ENCODE measurements at places on chromosomes 12 and 14.

DNA sequence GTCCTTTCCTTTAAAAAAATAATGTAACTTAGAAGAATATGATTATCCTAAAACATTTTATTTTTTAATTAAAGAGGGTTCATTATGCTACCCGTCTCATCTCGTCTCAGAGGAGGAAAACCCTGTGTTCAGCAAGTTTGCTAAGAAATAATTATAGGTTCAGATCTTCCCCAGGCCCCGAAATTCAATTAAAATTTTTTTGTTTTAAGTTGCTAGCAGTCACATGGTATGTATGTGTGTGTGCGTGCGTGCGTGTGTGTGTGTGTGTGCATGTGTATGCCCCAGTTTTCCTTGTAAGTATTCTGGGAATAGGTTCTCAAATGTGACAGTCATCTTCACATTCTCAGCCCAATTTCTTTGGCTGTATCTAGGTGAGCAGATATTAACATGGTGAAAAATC, 86.6 kb upstream of the HOXC13 start:
- no peak for DNase-seq

- no peak for DNase-seq
Measured at GRCh38 chr14:99726538-99727095, 42.5 kb downstream of the CYP46A1 start.

- no peak for DNase-seq
Measured at GRCh38 chr12:32777159-32777558, 21.5 kb upstream of the YARS2 start.

- no peak for DNase-seq
Measured at GRCh38 chr14:68527329-68527851, 265.5 kb downstream of the ZFP36L1 start.

GRCh38 chr12:122980183-122981035, at the start of gene ARL6IP4:
Gene ARL6IP4, plus strand, starts transcription at chr12:122980681. Its CDS starts 459 bp downstream, at chr12:122981140.
- DNase-seq, result peak; percentile 79

DNA sequence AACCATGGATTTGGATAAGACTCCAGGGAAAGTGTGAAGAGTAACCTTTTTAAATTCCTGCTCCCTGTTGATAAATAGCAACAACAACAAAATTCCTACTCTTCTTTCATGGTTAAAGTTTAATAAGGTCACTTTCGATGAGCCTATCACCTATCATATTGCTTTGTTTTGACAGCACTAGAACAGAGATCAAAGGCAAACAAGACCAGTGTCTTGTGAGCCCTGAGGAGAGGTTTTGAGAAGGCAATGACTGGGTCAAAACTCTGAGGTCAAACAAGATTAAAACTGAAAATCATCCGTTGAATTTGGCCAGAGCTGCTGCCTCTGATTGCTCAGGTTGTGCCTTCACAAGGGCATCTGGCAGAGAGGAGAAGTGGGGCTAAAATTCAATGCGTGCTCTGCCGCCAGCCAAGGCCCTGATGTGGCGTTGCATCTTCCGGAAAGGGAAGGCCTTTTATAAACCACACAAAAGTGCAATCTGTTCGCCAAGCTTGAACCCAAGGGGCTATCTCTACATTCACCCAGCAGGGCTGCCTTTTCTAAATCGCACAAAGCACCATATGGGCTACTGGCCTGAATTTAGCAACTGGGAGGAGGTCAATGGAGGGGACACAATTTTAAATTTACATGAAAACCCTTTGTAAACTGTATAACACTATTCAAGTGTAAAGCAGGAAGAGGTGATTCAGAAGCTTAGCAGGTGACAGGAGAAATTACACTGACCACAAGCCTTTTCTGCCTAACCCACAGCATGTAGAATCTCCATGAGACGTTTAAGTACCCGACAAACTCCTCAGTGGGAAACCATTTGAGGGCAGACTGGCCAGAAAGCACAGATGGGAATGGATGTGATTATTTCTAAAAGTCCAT, 140.8 kb downstream of the DAD1 start:
- DNase-seq, result no peak

GRCh38 chr12:53223389-53224060, 8.5 kb downstream of the RARG start:
- no peak for DNase-seq

GRCh38 chr12:109573914-109574244, 285 bp downstream of the MVK start:
- no peak for DNase-seq

- no peak for DNase-seq
Measured at GRCh38 chr12:59808317-59808910, 212.6 kb downstream of the SLC16A7 start.

Data from stimulated activated CD8-positive, alpha-beta memory T cell treated with anti-CD3 and anti-CD28 coated beads, Interleukin-4, amount 100 ng/mL, for 48 hours (primary cell).